Fibroblast of skin of right biceps (primary cell): ENCODE measurements at places on chromosomes 7 and 10.
A peak's percentile ranks its signal among the peaks of the same experiment; 100 is the strongest.

DNA sequence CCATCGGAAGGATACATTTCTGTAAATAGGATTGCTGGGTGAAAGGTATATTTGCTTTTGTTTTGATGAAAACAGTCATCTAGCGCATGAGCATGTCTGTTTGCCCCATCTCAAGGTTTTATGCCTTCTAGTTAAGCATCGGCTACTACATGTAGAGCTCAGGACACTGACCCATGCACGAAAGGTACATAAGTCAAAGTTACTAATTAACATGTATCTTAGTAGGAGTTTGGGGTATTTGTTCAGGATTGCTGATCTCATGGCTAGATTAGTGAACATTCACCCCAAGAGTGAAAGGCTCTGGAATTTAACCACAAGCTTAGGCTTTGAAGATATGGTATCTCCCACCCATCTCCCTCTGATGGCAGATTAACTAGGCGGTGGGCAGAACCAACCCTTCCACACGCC lies 91.5 kb downstream of the RBM20 start:
- no peak for DNase-seq

GRCh38 chr7:130894146-130894908 lies 160.3 kb upstream of the KLF14 start:
- DNase-seq, result peak; percentile 54

DNA sequence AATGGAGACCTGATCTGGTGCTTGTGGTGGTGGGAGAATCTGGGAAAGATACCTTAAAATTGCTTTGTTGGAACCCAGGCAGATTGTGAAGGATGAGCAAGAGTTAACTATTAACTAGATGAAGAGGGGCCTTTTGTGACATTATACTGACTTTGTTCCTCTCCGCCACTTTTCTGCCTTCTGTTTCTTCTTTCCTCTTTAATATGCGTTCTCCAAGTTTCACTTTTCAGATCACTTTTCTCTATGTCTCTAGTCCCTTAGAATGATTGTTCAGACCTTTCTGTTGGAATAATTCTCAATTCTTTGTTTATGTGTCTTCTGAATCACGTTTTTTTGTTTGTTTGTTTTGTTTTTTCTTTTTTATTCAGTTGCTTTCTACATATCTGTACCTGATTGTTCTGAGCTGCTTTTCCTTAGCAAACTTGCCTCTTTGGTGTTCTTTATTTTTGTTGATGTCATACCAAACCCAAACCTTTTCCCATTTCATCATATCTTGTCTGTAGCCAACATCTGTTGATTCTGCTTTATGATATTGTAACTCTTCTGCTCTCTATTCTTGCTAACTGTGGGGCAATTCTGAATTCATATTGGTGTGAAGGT lies 2.8 kb downstream of the BMPR1A start:
- DNase-seq, result no peak

- DNase-seq, result no peak
Measured at GRCh38 chr7:157780721-157781120, 443.9 kb downstream of the DNAJB6 start.

DNA sequence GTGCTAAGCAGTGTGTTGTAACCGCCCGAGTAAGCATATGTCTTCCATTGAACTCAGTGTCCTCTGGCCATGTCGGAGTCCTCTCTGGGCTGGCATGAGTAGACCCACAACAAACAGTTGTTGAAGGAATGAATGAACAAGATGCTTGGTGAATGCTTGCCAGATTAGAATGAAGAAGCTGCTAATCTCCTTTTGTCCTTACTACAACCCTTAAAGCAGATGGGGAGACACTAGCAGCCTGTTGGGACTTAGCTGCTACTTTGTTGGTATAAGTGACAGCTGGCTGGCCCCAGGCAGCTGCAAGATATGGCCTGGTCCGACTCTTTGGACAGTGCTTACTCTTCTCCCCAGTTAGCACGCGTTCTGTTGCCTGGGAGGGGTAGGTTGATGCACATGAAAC lies 370.1 kb downstream of the RPS24 start:
- DNase-seq, result no peak

DNA sequence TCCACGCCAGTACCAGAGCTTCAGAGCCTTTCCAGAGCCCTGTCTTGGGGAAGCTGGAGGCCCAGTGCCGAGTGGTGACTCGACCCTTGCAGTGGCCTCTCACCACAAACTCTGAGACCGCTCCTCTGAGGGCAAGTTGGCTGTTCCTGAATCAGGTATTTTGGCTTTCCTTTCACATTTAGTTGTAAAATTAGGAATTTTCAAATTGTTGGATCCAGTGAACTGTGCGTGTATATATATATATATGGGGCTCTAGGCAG lies 128.7 kb upstream of the UNC5B start:
- DNase-seq, result no peak

DNA sequence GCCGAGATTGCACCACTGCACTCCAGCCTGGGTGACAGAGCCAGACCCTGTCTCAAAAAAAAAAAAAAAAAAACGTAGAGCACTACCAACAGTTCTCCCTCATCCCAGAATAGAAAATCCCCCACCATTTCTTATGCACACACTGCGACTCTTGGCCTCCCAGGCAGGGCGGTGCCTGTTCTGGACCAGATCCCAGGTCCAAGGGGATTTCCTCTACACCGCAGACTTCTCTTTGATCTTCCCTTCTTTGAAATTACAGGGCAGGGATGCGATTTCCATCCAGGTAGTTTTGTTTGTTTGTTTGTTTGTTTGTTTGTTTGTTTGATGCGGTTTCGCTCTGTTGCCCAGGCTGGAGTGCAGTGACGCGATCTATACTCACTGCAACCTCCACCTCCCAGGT lies 91.8 kb downstream of the SEPTIN14 start:
- DNase-seq, result no peak

DNA sequence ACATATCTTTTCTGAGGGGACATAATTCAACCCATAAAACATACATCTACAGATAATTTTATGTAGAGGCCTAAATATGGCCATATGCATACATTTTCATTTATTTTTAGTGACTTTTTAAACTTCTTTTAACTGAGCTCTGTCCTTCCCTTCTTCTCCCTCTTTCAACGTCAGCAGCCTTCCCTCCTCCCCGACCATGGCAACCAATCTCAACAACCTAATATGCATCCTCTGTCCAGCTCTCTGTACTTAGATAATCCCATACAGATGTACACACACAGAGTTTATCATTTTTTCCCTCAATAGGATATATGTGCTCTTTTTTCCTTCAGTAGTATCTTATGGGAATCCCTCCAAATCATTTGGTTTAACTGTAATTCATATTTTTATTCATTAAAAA lies 94.3 kb downstream of the CCDC71L start:
- DNase-seq, result no peak

DNA sequence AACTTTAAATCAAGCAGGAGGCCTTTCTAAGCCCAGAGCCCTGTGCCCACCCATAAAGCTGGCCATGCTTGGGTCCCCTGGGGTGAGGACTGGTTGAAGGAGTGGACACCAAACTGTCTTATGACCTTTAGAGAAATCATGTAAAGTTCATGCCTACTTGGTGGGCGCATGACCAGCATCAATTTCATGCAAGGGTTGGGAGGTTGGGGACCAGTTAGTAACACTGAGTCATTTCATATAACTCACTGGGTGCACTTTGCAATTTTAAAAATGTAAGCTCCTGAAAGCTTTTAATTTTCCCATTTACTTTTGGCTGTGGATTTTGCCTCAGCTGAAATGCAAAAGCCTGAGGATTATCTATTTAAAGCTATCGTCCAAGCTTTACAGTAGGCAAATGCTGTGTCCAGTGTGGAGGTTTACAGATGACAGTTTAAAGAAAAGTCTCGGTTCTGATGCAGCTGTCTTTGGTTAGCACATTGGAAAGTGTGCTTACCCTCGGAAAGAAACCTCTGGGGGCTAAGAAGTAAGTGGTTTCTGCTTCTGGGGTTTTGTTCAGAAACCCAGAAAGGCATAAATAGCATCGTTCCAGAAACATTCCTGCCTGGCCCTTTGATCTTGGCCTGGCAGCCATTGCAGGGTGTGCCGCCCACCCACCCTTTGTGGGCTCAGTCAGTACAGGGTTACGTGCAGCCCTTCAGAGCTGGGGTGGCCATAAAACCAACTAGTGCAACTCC lies 48.8 kb upstream of the CHST15 start:
- DNase-seq, result no peak

- DNase-seq, result peak; percentile 31
Measured at GRCh38 chr7:129401228-129401966, 32.8 kb upstream of the STRIP2 start.

DNA sequence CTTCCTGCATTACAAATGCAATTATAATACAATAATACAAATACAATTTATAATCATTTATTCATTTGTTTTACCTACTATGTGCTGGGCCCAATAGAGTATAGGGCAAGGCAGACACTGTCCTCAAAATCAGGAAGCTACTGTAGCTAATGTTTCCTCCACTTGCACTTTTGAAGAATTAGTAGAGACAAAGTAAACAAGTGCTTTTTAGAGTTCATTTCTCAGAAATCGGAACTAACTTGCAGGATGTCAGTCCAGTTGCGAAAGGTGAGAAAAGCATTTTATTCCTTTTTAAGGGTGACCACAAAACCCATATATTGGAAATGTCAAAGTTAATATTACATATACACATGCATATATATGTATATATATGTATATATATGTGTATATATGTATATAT lies 14.2 kb downstream of the ADRB1 start:
- no peak for DNase-seq

GRCh38 chr7:88254721-88255424 lies 35.0 kb upstream of the SRI start:
- peak; percentile 2 for DNase-seq

DNA sequence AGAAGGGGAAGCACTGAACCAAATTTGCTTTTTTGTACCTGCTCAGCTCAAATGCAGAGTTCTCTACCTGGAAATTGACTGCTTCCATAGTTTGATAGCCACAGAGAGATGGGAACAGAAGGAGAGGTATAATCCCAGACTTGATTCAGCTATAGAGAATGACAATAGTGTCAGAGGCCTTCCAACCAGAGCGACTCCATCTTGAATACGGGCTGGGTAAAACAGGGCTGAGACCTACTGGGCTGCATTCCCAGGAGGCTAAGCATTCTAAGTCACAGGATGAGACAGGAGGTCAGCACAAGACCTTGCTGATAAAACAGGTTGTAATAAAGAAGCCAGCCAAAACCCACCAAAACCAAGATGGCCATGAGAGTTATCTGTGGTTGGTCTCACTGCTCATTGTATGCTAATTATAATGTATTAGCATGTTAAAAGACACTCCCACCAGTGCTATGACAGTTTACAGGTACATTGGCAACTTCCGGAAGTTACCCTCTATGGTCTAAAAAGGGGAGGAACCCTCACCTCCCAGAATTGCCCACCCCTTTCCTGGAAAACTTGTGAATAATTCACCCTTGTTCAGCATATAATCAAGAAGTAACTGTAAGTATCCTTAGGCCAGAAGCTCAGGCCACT lies 42.7 kb upstream of the ATRNL1 start:
- DNase-seq, result no peak

DNA sequence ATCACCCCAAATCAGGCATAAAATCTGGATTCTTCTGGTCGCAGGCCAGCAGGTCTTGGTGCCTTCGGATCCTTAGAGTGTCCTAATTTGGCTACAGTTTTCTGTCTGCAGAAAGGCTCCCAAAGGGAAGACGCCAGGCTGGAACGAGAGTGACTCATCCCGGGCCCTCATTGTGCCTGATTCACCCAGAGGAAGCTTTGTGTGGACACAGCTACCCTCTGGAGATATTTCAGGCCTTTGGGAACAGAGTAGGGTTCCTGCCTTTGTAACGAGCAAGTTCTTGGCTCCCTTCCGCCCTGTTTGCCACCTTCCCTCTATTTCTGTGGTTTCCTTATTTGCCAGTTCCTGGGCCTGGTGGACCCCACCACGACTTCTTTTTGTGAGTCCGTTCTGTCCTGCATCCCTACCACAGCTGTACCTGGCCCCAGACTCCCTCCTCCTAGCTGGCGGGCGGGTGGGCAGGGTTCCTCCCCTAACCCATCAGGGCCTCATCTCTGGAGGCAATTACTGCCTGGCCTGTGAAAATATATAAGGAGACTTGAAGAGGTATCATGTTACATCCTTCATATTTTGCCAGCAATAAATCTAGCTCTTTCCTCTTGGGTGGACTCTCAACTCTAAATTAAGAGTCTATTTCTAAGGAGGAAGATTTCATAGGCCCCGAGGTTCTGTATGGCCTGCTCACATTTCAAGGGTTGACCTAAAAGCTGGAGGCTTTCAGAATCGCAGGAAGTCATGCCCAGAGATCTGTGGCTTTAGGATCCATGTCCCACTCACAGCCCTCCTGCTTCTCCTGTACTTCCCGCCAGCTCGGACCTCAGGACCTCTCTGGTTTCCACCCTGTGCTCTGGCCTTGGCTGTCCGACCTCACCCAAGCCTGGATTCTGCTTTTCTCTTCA lies 219.2 kb upstream of the ZNF32 start:
- peak; percentile 98 for DNase-seq

DNA sequence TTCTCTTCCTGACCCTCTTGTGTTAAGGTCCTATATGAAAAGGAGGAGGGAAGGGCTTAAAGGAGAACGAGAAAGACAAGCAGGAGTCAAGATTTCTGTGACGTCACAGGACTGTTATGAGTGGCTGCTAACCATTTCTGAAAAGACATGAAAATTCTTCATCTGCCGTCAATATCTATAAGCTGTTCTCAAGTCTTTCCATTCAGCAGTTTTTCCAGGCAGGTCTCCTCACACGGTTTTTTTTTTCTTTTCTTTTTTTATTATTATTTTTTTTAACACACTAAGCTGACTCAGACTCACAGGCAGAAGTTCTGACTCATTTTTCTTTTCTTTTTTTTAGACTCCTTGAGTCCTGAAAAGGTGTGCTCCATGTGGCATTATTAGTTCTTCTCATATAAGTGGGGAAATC lies 72.0 kb downstream of the DGKI start:
- peak; percentile 51 for DNase-seq

DNA sequence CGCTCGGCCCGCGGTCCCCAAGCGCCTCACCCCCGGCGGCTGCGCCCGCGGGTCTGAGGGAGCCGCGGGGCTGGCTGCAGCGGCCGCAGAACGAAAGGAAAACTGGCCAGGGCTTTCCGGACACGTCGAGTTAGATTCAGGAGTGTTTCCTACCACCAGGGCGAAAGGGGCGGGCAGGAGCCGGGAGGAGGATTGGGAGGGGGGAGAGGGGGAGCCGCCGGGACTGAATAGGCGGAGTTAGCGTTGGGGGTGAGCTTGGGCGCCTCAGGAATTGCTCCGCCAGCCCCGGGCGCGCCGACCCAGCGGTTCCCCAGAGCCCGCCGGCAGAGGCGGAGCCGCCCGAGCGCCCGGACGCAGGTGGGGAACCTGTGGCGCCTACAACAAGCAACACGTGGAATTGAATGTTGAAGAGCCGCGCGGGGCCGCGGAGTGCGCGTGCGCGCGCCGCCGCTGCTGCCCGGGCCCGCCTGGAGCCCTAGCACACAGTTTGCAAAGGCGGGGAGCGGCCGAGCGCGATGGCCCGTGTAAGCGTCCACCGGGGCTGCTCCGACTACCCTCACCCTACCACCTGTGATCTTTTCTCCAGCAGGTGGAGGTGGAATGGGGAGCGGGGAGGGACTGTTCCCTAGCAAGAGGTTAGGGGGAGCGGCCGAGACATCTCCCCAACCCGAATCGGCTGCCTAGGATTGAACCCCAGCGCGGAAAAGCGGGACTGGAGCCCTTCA lies at the start of gene CADPS2:
Gene CADPS2 (minus strand): TSS at position 104 of the 725 bp plus-strand sequence. CDS start 123 bp downstream, outside the sequence.
- DNase-seq, result peak; percentile 65

GRCh38 chr10:60663850-60664249 lies 114.4 kb upstream of the CDK1 start:
- no peak for DNase-seq
